ENCODE measurements at places on chromosomes 11 and 22.

DNA sequence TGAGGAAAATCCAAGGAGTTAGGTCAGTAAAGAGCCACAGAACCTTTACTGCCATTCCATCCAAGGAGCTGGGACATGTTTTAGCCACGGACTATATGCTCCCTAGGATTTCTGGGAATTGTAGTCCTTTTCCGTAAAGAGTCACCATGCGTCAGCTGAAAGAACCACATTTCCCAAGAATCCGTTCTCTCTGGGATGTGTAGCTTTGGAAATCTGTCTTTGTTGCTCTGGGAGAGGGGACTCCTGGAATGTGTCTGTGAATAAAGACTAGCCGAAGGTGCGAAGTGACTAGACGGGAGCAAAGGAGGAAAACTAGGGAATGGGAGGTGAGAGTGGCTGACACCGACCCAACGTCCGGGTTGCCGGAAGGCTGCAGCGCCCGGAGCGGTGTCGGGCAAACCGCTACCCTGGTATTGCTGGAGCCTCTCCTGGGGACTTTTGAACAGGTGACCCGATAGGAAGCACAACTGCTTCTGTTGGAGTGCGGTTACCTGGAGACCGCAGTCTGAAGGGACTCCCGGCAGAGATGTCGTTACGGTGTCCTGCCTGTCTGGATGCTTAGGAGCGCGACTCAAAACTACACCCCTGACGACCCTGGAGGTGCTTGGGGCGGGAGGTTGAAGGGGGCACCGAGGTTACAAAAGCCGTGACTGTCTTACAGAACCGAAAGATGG, at the start of gene IFTAP:
Gene IFTAP (plus strand): TSS at position 187 of the 674 bp plus-strand sequence. CDS start 15,602 bp downstream, outside the sequence.
- DNase-seq, result peak; percentile 40

GRCh38 chr22:27435844-27436576, 365.5 kb downstream of the MN1 start:
- no peak for DNase-seq

GRCh38 chr11:211295-211694, 3.8 kb downstream of the RIC8A start:
- DNase-seq, result no peak

- DNase-seq, result no peak
Measured at GRCh38 chr11:16776711-16777612, 38.5 kb downstream of the C11orf58 start.

- DNase-seq, result no peak
Measured at GRCh38 chr11:129768356-129768755, 47.3 kb upstream of the TMEM45B start.

- no peak for DNase-seq
Measured at GRCh38 chr11:64667154-64667745, 55.7 kb downstream of the NRXN2 start.

DNA sequence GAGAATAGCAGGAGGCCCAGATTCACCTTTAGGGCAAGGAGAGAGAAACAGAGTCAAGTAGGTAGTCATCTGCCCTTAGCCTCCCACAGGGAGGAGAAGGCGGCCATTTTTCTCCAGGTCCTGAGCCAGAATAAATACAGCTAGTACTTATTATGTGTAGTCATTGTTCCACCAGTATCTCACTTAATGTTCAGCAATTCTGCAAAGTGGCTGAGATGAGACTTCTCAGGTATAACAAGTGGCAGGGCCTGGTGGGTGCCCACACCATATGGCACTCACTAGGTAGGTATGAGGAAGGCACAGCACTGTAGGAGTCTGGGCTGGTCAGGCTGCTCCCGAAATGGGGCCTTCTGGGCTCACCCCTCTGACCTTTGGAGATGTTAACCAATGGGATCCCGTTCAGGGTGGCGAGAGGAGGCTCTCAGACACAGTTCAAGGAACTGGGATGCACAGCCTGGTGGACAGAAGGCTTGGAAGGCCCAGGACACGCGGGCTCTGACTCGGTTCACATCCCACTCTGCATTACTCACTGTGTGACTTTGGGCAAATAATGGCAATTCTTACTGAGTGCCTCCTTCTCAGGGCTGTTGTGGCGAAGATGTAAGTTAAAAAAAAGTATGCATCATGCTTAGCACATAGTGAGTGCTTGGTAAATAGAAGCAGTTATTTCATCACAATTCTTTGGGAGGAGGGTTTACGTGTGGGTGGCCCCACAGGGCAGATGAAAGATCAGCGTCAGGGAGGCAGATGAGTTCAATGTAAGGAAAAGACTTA, 25.1 kb downstream of the RTN4RL2 start:
- no peak for DNase-seq

DNA sequence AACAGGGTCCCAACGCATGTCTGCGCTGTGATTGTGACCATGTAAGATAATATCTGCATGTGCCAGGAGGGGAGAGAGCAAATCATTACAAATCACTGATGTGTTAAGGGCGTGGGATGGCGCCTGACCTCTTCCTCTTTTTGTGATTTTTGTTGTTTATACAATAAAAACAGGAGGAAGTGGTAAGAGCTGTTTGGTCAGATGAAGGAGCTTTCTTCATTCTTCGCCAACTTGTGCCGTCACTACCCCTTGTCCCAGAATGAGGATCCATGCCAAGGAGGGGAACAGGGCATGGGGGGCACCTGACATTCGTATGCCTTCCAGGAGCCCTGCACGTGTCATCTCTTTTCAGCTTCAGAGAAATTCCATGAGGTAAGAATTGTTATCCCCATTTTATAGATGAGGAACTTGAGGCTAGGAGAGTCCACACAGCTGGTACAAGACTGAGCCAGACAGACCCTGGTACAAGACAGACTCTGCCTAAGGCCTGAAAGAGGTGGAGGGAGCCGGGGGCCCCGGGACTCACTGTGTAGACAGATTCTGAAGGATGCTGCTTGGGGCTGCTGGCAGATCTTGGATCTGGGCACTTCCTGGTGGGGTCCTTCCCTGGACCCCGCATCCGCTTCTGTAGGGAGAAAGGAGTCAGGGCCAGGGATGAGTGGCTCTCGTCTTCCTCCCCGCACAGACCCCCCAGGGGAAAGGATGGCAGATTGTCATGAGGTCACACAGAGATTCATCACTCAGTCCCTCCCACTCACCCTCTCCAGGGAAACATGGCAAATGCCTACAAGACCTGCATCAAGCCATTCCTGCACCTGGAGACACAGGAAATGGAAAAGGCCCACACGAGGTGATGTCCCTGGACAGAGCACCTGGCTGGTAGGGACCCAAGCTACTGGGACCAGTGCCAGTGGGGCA, 34.6 kb downstream of the NFAM1 start:
- no peak for DNase-seq

GRCh38 chr11:119370486-119371046, 10.9 kb downstream of the USP2 start:
- no peak for DNase-seq

GRCh38 chr22:39247361-39247760, 2.6 kb upstream of the PDGFB start:
- DNase-seq, result no peak

GRCh38 chr22:42670046-42670445, 20.9 kb upstream of the CYB5R3 start:
- no peak for DNase-seq

DNA sequence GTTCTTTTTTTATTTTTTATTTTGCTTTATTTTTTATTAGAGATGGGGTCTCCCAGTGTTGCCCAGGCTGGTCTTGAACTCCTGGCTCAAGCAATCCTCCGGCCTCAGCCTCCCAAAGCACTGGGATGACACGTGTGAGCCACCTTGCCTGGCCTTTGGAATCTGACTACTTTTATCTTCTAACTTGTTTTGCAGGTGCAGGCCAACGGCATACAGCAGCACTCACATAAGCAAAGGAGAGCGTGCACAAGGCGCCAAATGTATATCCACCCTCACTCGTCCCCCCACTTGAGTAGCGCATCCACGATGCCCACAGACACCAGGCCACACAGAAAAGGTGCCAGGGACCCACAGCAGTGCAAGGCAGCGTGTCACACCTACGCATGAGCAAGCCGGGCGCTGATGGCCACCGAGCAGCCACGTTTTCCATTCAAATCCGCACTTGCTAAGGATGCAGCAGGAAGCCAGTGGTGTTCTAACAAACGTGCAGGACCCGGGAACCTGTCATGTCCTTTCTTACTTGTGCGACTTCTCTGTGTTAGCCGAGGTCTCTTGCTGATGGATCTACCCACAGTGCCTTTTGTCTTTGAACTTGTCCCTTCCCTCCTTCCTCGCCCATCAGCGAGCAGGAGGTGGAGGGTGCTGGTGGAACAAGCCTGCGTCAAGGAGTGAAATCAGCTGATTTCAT, 5.9 kb downstream of the ASCL2 start:
- no peak for DNase-seq

GRCh38 chr11:65383778-65384177, 1.3 kb upstream of the SLC25A45 start:
- DNase-seq, result no peak

- peak; percentile 92 for DNase-seq
Measured at GRCh38 chr22:38656256-38657044, at the start of the genes CBY1 and FAM227A. CBY1 (plus strand) TSS chr22:38656638; CDS start chr22:38668055, 11,417 bp downstream. FAM227A (minus strand) TSS chr22:38656392; CDS start chr22:38650168, 6,224 bp downstream.

- no peak for DNase-seq
Measured at GRCh38 chr11:69106031-69106811, 49.5 kb upstream of the SMIM38 start.

All from head of caudate nucleus (tissue), 42 donors.